ENCODE measurements at places on chromosomes 6 and 20.
A peak's percentile ranks its signal among the peaks of the same experiment; 100 is the strongest.

DNA sequence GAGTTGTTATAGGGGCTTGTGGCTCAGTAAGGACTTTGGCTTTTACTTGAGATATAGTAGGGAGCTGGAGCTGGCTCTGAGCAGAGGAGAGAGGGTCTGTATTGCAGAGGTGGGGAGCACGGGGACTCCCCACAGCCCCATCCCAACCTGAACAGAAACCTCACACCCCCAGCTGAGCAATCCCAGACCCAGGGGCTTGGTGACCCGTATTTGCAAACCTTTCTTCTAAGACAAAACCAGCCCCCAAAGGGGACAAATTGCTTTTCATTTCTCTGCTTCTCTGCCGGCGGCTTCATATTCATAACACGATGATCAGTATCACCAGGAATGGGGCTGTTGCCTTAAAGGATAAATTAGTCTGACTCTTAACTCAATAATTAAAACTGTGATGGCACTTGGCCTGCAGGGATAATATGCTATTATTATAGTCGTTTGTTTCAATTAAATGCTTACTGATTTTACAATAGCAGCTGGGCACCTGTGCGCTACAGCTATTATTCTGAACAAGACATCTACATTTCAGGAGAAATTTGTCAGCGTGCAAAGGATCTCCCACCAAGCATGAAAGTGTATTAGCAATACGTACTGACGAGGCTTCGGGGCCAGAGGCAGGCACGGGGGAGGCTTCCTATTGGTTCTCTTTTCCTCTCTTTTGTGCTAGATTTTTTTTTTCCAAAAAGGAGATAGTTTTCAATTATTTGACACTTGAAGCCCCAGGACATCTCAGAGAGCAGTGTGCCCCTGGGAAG lies 118.1 kb downstream of the TOX2 start:
- no peak for DNase-seq

DNA sequence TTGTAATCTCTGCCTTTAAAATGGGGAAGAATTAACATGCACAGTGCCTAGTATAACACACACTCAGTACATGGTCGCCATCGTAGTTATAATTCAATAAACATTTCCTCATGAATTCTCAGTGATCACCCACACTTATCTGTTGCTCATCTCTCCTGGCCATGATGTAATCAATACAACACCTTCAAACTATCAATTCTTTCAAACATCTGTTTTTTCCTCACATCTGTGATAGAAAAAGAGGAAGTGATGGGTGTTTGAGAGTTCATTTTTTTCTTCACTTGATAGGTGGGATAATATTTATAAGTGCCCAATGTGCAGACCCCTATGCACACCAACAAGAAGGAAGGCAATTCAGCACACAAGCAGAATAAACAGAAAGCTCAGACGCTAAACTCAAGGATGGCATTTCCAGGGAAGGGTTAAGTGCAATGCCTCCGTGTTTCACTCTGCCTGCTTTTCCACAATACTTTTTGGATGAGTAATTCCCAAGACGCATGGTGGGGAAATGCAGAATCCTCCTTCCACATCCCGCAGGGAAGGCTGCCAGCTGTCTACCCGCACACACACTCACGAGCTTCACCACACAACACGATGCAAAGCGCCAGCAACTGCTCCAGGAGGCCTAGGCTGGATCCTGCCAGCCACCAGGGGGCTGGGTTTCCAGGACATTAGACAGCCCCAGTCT lies 100.3 kb downstream of the GMPR start:
- DNase-seq = no peak

GRCh38 chr6:170046791-170047626 lies 243.9 kb downstream of the DLL1 start:
- DNase-seq = no peak

DNA sequence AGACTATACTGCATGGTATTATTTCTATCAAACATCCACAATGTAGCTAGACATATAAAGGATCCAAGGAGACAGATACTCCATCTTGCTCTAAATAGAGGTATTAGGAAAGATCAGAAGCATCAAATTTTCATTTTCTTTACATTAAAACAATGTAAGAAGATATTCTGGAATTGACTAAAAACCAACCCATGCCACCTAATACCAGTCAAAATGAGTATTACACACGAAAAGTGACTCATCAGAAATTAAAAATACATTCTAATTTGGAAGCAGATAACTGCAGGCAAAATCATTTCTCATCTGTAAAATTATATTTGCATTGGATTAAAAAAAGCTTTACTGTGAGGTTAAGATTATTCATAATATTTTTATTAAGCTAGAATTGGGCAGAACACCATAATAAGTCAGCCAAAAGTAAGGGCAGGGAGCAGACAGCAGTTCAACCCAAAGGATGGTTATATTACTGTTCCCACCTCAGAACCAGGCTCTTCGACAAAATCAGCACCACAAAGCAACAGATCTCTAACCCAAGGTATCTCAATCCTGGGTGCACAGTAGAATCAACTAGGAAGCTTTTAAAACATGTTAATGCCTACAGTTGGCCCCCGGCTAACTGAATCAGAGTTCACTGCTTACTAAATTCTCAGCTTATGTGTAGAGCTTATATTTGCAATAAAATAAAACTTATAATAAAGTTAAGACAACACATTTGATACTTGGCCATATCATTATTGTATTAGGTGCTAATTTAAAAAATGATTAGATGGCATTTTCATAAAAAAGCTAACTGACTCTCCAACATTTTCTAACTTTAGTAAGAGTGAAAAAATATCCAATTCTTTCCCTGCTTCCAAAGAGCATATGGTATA lies 35.2 kb downstream of the SAMD3 start:
- DNase-seq = no peak

GRCh38 chr6:162572240-162572639 lies 155.3 kb downstream of the PRKN start:
- no peak for DNase-seq

DNA sequence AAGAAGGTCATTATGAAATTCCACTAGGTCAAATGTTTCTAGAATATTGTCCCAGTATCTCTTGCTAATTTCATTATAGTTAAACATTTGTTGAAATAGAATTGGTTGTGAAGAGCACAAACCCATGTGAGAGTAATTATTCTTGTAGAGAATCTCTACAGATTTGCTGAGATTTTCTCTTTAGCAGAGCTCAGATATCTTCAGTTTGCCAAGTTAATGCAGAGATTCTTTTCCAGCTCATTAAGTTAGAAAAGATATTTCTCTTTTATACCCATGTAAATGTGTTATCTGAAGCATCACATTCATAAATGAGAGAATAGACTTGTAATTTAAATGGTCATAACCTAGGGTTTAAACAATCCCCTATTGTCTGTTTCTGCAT lies 232.0 kb upstream of the TAB2 start:
- no peak for DNase-seq

GRCh38 chr6:164168595-164168994 lies 754.1 kb downstream of the QKI start:
- no peak for DNase-seq

DNA sequence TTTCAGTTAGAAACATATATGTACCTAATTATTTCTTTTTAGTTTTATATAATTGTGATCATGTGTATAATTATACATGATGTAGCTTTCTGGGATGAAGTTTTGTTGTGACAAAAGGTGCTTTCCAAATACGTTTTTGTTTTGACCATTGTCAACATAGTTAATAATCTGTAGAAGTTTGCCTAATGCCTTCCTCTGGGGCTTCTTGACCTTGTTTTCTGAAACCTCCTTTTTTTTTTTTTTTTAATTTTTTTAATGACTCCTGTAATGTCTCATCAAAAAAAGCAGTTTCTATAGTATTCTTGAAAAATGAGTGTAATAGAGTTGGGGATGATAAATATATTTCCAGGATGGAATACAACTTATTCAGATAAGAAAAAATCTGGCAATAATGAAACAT lies 434.7 kb upstream of the SOX4 start:
- DNase-seq = no peak

DNA sequence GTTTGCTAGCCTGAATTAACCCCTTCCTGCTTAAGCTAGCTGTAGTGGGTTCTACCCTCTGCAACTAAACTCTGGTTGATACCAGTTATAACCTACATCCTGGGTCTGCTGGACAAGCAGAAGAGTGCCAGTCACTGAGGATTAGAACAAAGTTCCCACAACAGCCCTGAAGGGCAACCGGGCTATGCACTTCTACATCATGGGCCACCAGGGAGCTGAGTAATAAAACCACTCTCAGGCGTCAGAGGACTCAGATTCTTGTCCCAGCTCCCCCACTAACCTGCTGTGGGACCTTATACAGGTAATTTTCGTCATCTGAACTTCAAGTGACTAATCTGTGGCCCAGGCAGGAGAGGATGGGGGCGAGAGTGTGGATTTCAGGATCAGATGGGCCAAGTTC lies 56.8 kb downstream of the EYA2 start:
- no peak for DNase-seq

- no peak for DNase-seq
Measured at GRCh38 chr6:142242269-142242668, 59.5 kb upstream of the ADGRG6 start.

- DNase-seq = peak; percentile 16
Measured at GRCh38 chr6:109978174-109979032, at the start of gene GPR6. Gene GPR6, plus strand, starts transcription at chr6:109978311. Its CDS starts 802 bp downstream, at chr6:109979113.

GRCh38 chr20:12699374-12700228 lies 309.2 kb upstream of the SPTLC3 start:
- no peak for DNase-seq

GRCh38 chr6:36387440-36388303 lies at the start of gene ETV7:
Gene ETV7, minus strand, starts transcription at chr6:36387669. Its CDS starts 128 bp downstream, at chr6:36387541.
- no peak for DNase-seq

- DNase-seq = no peak
Measured at GRCh38 chr6:33207552-33208090, 679 bp upstream of the RING1 start.

GRCh38 chr20:14691994-14692393 lies 354.6 kb upstream of the FLRT3 start:
- no peak for DNase-seq

DNA sequence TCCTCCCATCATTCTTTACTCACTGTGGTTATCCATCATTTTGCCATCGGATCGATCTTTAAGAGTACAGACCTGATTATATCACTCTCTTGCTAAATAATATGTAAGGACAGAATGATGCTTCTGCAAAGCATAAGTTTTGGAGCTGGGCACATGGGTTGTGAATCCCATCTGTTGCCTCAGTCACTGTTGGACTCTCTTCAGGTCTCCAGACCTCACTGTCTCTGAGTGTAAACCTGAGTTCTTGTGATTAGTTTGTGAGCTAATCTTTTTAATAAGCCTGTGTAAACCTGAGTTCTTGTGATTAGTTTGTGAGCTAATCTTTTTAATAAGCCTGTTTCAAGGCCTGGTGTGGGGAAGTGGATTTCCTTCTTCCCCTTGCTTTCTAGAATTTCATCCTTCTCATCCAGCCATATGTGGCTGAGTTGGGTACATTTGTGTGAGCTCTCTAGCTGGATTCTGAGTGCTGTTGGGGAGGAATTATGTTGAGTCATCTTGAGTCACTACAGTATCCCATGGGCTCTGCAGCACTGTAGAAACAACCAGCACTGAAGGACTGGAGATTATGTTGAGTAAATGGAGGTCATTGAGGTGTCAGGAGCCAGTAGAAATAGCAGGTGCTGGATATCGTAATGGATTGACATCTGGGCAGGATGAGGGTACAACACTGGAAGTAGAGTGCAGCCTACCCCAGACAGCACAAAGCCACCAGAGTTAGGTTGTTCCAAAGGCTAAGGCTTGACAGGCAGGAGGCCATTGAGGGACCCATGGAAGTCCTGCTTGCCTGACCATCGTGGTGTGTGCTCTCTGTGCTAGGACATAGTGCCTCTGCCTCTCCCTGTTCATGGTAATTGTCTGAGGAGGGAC lies 52.4 kb downstream of the SCAND1 start:
- DNase-seq = no peak

- no peak for DNase-seq
Measured at GRCh38 chr6:3504938-3505805, 48.3 kb upstream of the SLC22A23 start.

DNA sequence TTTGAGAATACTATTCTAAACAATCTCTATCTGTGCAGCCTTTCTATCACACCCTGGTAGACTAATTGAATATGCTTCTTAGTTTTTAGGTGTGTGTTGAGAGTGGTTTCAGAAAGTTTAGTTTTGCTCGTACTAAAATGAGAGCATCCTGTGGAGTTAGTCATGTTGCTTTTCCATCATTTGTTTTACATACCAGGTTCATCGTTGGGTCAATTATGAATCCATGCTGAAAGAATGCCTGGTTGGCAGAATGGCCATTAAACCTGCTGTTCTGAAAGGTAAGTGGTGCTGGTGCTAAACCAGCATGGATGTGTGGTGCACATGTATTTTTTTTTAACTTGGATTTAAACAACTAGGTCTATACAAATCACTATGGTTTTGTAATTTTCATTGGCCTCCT lies 49.3 kb downstream of the CYB5R4 start:
- DNase-seq = no peak

DNA sequence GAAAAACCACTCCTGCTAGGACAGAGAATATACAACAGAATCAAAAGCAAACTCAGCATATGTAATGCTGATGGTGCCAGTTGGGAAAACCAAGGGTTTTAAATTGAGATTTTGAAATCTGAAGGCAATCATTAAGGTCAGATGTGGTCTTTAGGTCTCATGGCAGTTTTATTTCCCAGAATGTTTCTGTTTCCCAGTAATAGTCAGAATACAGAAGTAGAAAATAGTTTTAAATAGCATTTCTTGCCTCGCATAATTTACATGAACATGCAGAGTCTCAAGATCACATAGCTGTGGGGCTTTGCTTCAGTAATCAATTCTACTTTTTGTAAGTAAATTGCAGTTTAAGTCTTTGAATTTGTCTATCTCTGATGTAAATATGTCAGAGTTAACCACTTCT lies 58.1 kb downstream of the RNF144B start:
- DNase-seq = no peak

GRCh38 chr20:5171064-5171789 lies 44.4 kb downstream of the CDS2 start:
- DNase-seq = no peak

DNA sequence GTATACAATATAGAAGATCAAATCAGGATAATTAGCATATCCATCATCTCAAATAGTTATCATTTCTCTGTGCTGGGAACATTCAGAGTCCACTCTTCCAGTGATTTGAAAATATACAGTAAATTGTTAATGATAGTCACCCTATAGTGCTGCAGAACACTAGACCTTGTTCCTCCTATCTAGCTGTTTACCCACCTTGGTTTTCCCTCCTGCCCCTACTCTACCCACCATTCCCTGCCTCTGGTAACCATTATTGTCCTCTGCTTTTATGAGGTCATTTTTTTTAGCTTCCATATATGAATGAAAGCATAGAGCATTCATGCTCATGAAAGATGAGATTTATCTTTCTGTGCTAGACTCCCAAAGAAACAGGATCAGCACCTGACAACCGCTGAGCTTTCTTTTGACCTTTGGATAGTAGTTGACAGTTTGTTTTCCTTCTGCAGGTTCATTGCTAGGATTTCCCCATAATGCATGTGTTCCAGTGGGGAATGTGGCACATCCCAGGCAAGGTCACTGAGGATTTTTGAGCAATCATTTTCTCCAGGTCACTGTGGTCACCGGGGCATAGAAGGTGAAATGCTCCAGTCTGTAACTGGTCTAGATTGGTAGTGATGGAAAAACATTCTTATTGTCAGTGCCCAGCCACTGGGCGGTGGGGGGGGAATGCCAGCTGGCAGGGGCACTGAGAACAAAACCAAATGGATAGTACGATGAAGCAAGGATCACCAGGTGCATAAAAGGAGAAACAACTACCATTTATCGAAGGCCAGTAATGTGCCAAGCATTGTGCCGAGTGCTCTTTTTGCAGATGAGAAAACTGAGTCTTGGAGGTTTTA lies 33.6 kb upstream of the BCAS1 start:
- DNase-seq = no peak

GRCh38 chr6:43740321-43740960 lies 29.6 kb upstream of the VEGFA start:
- DNase-seq = no peak
